AML-193 (cell line): ENCODE measurements at places on chromosomes 5 and 9.

DNA sequence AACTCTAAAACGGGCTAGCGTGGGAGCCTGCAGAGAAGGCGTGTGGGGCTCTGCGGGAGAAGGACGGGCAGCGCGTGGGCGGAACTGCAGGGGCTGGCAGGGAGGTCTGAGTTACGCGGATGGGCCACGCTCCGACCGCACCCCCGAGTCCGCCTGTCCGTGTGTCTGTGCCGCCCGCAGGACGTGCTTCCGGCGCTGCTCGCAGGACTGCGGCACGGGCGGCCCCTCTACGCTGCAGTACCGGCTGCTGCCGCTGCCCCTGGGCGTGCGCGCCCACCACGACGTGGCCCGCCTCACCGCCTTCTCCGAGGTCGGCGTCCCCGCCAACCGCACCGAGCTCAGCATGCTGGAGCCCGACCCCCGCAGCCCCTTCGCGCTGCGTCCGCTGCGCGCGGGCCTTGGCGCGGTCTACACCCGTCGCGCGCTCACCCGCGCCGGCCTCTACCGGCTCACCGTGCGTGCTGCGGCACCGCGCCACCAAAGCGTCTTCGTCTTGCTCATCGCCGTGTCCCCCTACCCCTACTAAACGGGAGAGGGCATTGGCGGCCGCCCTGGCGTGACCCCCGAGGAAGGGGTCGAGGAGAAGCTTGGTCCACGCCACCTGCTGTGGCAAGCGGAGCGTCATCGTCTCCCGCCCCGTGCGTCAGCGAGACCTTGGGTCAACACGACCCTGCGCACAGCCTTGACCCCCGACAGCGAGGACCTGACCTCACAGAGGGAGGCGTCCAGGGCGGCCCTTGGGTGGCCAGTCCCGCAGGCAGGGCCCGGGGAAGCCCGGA, 11.4 kb upstream of the ASS1 start:
- no peak for DNase-seq

GRCh38 chr5:39217365-39218281, 1.7 kb downstream of the FYB1 start:
- peak; percentile 83 for DNase-seq

DNA sequence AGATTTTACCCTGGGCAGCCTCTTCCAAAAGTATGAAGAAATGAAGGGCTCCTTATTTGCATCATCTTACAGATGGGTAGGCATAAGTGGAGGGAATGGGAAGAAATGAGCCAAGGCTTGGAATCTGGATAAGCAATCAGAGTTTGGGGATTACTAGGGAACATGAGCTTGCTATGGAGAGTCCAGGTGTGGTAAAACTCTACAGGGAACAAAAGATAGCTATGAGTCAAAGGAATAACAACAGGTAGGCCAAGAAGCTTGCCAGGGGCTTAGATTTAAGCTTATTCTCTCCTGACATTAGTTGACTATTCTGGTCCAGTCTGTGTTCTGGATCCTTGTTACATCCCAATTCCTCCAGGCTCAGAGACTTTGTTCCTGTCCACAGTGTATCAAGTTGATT, 16.4 kb downstream of the RFK start:
- DNase-seq = no peak

DNA sequence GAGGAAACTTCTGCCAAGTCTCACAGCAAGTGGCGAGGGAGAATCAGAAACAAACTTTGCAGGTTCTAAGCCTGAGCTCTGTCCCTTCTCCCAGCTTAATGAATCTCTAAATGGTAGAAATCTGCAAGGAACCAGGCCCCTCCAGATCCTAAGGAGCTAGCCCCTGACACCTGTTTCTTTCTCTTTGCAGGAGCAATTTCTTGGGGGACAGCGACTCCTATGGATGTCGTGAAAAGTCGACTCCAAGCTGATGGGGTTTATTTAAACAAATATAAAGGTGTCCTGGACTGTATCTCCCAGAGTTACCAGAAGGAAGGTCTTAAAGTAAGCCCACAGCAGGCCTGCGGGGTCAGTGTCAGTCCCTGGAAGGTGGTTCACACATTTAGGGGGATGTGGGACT, 21.8 kb downstream of the IL9 start:
- DNase-seq = no peak

DNA sequence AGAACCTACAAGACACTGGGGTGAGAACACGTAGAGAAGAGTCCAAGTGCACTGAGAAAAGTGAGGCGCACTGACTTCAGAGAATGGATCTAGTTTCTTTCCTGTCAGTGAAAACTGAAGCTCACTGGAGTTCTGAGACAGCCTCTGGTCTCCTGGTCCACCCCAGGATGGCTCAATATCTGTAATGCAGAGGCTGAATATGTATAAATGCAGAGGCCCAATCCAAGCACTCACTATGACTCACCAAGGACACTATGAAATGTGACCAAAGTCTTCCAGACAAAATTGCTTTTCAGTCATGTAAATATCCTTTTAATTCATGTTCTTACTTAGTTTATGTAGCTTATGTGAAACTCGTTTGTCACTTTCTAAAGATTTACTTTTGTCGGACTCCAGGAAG, 53.8 kb downstream of the NFIB start:
- DNase-seq = no peak

- DNase-seq = no peak
Observed at GRCh38 chr9:95242613-95243012, 74.9 kb downstream of the FANCC start.

DNA sequence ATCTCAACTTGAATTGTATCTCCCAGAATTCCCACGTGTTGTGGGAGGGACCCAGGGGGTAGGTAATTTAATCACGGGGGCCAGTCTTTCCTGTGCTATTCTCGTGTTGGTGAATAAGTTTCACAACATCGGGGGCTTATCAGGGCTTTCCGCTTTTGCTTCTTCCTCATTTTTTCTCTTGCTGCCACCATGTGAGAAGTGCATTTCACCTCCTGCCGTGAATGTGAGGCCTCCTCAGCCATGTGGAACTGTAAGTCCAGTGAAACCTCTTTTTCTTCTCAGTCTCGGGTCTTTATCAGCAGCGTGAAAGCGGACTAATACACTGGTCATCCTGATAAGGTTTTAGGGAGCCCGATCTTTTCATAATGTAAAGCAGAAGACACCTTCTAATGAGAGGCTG, 687.0 kb upstream of the FTMT start:
- no peak for DNase-seq

DNA sequence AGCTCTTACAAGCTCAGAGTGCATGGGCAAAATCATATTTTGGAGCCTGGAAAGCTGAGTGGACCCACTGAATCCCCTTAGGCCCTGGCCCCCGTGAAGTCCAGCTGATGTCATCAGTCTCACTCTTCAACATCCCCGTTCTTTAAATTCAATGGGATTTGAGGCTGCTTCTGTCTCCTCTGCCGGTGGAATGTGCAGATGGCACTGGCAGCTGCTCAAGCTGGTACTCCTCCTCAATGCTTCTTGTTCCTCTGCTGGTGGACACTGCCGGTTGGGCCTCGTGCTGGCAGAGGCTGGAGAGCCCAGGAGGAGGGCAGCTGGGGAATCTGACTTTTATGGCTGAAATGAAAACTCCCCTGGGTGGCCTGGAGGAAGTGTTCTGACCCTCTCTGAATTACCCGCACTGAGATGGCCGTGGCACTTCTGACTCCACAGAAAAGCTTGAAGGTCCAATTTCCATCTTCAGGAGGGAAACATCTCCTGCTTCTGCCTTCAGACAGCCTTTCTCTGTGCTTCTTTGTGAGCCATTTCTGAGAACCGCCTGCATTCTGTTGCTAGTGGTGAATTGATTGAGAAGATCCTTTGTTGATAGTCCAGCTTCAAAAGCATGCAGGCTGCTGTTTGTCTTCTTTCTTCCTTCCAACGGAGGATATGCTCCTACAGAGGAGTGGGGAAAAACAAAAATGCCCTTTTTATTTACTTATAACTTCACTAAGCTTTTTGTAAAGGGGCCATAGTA, 298.9 kb downstream of the TMEM38B start:
- no peak for DNase-seq

DNA sequence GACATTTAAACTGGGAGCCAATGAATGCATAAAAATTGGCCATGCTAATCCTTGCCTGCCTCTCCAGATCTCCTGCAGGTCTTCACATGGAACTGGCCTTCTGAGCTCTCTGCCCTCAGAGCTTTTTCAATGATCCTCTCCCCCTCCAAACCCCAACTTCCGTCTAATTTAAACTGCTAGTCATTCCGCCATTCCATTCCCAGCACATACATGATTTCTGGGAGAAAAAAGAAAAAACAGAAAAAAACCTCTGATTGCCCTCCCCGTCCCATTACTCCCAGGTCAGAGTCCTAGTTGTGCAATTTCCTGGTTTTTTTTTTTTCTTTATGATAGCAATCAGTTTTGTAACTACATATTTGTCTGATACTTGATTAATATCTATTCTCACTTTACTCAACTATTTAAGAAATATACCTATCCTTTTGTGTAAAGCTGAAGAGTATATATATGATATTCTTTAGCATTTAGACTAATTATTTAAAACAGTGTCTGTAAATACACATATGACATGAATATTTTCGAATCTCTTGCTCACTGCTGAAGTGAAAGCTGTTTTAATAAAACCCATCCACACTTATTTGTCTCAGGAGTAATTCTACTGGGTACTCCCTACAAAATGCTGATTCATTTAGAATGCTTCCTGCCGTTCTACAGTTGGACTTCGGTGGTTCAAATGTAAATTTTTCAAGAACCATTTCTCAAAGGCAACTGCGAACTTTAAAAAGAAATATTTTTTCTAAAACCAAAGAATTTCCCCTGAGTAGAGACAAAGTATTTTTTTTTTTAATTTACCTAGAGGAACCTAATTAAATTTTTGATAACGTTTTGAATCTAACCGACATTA, 1.6 kb downstream of the HINT1 start:
- DNase-seq = peak; percentile 36

DNA sequence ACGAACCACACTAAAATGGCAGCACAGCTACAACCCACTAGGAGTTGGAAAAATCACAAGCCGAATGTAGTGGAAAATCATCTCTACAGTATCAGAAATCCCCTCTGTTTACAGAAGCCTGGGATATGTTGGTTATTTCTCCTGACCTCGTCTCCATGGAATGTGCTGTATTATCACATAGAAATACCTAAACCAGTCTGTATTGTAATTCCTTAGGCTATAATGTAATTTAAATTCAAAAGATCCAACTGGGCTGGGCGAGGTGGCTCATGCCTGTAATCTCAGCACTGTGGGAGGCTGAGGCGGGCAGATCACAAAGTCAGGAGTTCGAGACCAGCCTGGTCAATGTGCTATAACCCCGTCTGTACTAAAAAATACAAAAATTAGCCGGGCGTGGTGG, 244.8 kb upstream of the MPDZ start:
- no peak for DNase-seq

DNA sequence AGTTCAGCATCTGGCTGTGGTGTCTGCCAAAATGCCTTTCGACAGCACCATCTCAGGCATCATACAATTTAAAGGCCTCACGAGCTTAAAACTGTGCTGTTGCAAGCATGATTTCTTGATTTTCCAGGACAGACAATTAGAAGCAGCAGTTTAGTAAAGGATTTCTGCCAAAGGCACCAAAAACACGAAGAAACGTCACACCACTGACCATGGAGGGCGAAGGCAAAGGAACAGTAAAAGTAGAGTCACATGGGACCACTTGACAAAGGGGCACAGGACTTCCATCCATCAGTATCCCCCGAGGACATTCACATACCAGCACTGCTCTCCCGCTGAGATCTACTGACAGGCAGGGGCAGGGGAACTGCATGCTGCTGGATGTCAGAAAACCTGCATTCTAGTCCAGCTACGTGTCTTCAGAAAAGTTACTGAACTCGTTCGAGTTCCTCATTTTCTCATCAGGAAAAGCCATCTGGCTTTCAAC, 70.4 kb upstream of the FBXW11 start:
- no peak for DNase-seq

DNA sequence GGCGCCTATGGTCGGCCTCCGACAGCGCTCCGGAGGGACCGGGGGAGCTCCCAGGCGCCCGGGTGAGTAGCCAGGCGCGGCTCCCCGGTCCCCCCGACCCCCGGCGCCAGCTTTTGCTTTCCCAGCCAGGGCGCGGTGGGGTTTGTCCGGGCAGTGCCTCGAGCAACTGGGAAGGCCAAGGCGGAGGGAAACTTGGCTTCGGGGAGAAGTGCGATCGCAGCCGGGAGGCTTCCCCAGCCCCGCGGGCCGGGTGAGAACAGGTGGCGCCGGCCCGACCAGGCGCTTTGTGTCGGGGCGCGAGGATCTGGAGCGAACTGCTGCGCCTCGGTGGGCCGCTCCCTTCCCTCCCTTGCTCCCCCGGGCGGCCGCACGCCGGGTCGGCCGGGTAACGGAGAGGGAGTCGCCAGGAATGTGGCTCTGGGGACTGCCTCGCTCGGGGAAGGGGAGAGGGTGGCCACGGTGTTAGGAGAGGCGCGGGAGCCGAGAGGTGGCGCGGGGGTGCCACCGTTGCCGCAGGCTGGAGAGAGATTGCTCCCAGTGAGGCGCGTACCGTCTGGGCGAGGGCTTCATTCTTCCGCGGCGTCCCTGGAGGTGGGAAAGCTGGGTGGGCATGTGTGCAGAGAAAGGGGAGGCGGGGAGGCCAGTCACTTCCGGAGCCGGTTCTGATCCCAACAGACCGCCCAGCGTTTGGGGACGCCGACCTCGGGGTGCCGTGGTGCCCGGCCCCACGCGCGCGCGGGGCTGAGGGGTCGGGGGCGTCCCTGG, 561 bp downstream of the DAPK1 start:
- no peak for DNase-seq

DNA sequence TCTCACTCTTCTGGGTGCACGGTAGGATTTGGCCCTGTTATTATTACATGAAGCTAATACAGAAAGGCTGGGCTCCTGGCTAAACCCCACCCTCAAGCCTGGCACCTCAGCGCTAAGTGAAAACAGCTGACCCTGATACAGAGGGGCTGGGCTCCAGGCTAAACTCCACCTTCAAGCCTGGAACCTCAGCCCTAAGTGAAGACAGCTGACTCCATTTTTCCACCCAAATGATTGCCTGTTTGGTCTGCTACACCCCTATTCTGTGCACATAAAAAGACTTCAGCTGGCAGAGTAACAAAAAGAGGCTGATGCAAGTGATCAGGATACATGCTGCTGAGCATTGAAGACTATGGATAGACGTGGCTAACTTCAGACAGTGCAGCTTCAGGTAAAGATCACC, 148.4 kb upstream of the CLINT1 start:
- no peak for DNase-seq

DNA sequence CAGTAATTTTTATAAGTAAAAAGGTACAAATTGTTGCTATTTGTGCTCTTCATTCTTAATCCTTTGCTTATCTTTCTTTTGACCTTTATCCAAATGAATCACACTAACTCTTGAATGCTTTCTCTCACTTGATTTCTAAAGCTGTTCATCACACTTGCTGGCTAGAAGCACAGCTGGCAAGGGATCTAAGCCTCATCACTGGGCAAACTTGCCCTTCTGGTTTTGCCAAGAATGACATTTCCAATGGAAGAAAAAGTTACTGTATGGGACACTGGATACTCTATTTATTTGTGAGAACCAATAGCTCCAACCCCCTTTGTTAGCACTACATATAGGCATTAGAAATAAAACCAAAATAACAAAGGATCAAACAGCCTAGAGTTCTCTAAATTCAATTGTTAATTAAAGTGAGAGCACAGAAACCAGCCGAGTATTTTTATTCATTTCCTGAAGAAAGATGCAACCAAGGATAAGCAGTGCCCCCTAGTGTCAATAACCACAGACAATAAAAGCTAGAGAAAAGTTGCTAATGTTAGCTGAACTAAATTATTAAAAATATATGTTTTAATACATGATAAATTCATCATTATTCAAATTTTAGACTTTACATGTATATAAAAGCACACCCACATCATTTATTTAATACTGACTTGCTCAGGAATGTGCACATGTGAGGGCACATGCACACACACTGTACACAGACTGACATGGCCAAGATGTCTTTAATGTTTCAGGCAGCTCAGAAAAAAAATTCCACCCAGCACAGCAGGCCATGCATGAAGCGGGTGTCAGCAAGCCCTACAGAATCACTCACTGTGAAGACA, 59.8 kb upstream of the POU5F2 start:
- peak; percentile 69 for DNase-seq

GRCh38 chr5:180438785-180439780, 55.1 kb upstream of the CNOT6 start:
- DNase-seq = no peak
